Activated gamma-delta T cell treated with Interleukin-2 at 50 U/mL for 16 hours (primary cell): ENCODE measurements at places on chromosomes 5 and 9.

DNA sequence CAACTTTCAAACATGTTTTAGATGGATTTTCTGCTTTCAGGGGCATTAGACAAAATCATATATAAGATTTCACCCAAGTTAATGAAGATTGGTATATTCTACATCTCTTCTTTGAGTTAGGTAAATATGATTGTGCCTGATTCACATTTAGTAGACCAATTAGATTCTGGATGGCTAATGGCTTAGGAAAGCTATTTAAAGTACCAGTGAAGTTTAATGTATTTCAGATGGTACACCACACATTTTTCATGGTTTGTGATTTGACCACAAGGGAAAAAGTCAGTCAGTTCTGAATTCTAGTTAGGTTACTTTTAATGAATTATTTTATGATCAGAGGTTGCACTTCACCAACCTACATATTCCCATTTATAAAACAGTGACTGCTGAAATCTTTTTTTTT, 409.7 kb downstream of the ADGRV1 start:
- no peak for DNase-seq

DNA sequence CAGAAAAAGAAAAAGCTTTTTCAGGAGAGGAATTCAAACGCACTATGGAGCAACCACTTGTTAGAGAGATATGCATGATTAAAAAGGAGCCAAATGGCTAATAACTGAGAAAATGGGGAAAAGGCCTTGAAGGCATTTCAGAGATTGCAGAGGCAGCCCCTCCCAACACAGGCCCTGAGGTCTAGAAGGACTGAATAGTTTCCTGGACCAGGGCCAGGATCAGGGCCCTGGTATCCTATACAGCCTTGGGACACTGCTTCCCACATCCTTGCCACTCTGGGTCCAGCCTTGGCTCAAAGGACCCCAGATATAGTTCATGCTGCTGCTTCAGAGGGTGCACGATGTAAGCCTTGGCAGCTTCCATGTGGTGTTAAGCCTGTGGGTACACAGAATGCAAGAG, 20.7 kb upstream of the FEM1C start:
- DNase-seq, result no peak

- DNase-seq, result no peak
These were observed 124.6 kb downstream of the ACER2 start for GRCh38 chr9:19533373-19533772.

GRCh38 chr5:6716629-6717149, 3.5 kb downstream of the TENT4A start:
- no peak for DNase-seq

DNA sequence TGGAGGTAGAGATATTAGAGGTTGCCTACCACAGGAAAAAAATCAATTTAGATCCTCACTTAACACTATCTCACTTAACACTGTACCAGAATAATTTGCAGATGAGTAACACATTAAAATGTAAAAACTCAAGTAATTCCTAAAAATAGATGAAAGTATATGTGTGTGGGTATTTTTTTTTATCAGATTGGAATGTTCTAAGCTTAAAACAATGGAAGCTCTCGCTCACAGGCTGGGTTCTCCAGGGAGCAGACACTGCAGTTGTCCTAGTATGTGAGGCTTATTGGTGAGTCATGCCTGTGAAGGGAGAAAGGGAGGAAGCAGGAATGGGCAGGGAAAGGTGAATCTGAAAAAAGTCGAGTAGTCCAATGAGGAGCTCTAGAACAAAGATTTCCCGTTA, 181.3 kb upstream of the ZNF608 start:
- DNase-seq, result no peak

DNA sequence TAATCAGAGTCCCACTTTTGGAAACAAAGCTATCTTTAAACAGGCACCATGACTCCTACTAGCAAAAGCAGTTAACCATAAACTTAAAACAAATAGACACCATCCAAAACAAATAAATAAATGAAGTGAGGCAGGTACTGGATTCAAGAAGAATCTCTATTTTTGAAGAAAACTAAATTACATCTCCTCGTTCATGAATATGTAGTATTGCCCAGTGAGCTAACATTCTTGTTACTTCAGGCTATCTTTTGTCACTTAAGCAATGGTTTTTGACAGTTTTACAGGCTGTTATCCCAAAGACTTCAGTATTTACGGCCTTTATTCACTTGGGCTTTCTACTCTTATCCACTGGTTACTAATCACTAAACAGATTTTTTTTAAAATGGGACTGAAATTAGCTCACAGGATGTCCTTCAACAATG, 242.5 kb downstream of the MLLT3 start:
- no peak for DNase-seq

DNA sequence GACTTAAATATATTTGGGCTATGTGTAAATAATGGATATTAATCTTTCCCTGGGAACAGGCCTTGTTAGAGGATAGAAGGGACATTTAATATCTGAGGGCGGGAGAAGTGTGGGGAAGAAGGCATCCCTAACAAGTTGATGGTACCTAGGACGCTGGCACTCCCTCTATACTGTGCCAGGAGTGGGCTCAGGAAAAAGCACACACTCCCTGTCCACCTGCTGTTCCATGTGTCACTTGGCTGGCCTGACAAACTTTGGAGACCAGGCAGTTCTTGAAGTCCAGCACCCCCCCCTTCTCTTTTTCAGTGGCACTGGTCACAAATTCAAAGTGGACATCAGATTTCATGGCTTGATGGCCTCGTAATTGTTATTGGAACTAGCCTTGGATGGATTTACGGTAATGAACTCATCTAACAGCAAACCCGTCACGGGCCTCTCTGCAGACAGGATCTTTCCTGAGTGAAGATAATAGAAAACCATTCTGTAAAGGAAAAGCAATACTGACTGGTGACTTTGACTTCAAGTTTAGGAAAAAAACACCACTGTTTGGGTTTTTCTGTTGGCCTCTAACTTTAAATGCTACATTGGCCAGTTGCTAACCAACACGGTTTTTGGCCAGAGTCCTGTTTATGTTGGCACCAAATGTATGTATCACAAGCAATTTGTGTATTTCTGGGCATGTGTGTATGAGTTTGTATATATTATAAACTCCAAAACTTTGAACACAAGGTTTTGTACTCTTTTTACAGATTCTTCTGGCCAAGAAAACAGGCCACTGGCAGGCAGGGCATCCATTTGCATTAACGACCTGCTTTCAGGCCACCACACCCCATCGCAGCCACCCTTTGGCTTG, 552.6 kb downstream of the CCDC171 start:
- no peak for DNase-seq

- no peak for DNase-seq
These were observed 2.9 kb downstream of the SLC6A18 start for GRCh38 chr5:1228120-1228519.

DNA sequence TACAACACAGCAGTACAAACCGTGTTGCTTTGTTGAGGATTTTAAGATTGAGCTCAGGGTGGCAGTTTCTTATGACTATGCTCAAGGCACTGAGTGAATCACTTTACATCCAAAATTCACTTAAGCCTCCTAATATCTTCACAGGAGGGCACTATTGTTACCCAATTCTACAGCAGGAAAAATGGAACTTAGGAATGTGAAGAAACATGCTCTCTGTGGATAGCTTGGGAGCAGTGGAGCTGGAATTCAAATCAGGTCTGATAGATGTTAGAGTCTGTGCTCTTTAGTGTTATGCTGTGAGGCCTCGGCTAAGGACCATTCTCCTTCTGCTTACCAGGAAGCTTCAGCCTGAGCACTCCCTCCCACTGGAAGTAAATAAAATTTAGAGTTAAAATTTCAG, 18.7 kb upstream of the HMHB1 start:
- DNase-seq, result no peak

GRCh38 chr9:122807271-122807900, 7.5 kb downstream of the OR1K1 start:
- no peak for DNase-seq

DNA sequence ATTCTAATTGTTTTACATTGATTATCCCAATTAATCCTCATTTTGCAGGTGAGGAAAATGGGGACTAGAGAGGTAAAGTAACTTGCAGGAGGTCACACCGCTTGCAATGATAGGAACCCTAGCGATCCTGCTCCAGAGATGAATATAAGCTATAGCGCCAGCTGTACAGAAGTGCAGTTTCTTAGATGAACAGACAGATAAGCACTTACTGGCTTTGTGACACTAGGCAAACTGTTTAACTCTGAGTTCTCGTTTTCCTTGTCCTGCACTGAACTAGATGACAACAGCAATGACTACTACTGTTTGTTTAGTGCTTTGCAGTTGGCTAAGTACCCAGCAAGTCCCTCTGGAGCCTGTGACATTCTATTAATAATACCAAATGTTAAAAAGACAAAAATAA, 11.1 kb downstream of the LHX6 start:
- no peak for DNase-seq

GRCh38 chr9:133377721-133378216, 1.6 kb downstream of the STKLD1 start:
- no peak for DNase-seq

- no peak for DNase-seq
These were observed 26.3 kb downstream of the LIFR start for GRCh38 chr5:38529955-38530646.

- no peak for DNase-seq
These were observed 200.0 kb downstream of the MELK start for GRCh38 chr9:36772449-36773403.

- DNase-seq, result no peak
These were observed 382.8 kb upstream of the WWC1 start for GRCh38 chr5:167908606-167909005.

GRCh38 chr9:101311758-101312420, 72.9 kb downstream of the BAAT start:
- DNase-seq, result no peak

GRCh38 chr5:116663081-116663480, 88.5 kb upstream of the SEMA6A start:
- no peak for DNase-seq

DNA sequence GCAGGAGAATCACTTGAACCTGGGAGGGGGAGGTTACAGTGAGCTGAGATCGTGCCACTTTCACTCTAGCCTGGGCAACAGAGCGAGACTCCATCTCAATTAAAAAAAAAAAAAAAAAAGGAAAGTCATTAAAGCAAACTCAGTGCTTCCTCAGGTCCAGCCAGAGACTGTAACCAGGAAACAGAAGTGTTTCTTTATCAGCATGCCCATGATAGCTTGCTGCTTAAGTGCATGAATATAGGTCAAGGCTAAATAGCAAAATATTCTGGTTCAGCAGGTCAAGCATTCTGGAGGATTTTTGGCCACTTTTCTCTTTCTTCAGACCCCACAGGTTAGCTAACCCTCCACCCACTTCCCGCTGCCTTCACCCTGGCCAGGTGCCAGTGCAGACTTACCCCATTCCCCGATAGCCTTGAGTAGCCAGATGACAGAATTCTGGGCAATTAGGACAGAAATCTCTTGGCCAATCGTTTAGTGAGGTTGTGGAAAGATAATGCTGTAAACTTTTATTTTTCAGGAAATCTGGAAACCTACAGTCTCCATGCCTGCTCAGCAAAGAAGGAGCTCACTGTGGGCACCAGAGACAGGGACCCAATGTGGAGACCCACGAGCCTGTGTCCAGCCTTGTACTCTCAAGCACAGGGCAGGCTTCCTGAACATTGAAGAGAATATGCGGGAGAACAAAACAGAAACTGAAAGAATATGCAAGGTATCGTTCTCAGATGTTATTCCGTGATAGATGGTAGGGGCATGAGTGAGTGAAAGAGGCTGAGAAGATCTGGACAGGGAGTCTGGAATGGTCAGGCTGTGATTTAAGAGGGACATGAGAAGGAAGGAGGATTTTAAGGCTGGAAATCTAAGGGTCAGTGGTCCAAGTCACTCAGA, 4.2 kb upstream of the UGT3A2 start:
- no peak for DNase-seq

- no peak for DNase-seq
These were observed 40.4 kb downstream of the MED27 start for GRCh38 chr9:132039284-132039683.

DNA sequence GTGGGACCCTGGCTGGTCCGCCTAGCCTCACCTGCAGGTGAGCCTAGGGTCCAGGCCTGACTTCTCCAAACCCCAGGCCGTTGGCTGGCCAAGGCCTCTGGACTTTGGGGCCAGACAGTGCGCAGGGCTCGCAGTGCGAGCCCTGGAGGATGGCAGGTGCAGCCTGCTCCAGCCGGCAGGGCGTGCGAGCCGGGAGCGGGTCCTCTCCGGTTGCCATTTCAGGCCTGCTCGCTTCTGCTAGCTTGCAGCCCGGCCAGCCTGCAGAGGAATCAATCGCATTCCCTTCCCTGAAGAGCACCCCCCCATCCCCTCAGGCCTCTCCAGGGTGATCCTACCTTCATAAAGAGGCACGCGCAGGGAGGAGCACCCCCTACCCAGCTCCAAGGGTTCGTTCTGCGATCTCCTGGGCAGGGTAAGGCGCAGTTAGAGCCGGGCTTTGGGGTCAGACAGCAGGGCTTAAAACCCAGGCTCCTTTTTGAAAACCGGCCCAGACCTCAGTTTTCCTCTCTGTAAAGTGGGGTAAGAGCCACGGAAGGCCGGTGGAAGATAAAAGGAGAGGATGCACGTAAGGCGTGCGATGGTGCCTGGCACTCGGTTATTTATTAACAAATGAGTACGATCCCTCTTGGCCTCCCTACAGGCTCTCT, 6.2 kb downstream of the BARHL1 start:
- no peak for DNase-seq

DNA sequence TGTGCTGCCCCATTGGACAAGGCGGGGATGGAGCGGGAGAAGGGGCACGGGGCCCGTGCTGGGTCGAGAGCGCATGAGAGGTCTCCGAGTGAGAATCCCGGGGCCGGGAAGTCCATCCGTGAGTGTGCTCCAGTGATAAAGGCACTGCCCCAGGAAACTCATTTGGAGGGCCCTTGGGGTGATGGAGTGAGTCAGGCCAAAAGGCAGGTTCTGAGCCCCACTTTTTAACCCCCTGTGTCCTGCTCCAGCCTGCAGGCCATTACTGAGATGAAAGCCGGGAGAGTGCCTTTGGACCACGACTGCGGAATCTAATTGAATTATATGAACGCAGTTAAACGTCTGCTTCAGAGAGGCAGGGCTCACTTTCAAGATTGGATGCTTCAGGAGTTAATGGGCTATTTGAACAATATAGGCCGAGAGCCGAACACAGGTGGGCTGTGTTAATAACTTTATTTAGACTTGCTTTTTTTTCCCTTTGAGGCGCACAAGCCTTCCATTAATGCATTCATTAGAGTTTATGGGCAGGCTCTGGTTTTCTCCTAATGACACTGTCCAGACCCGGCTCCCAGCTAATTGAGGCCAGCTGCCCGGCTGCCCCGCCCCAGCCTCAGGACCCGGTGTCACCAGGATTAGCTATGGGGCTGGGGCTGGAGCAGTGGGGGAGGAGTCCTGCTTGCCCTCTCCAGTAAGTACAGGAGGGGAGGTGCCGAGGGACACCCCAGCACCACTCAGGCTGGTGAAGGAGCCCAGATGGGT, 79.1 kb upstream of the LMX1B start:
- DNase-seq, result no peak

GRCh38 chr9:127104581-127105311, 17.7 kb downstream of the ANGPTL2 start:
- DNase-seq, result no peak

DNA sequence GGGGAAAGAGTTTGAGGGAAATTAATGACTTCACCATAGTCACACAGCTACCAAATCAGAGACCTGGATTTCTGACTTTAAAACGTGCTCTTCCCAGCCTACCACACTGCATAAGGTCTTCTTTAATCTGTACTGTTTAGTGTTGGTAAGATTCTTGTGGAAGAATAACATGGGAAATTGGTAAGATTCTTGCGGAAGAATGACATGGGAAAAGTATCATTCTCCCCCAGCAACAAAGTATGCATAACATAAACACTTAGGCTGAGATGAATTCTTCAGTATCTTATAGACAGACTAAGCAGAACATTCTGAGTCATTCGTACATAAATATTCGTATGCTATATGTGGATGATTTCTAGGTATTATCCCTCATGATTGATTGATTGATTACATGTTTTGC, 170.4 kb downstream of the FOCAD start:
- DNase-seq, result no peak

GRCh38 chr5:147874910-147875367, 3.6 kb upstream of the SCGB3A2 start:
- no peak for DNase-seq
